ENCODE measurements at places on chromosomes 4 and X.

GRCh38 chr4:185138161-185138560, 4.9 kb upstream of the SLC25A4 start:
- no peak for DNase-seq

DNA sequence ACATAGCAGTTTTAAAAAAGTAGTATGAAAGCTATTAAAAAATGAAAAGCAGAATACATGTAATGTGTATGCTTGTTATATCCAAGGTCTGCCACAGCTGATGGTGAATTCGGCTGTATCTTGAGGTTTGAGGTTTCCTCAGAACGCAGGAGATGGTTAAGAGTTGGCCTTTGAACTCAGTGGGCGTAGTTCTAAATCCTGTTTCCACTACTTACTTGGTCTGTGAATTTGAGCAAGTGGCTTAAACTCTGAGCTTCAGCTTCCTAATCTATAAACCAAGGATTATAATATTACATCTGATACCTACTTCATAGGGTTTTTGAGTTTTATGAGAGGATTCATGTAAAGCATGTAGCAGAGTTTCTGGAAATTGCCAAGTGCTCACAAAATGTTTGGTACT, 125.2 kb downstream of the STIM2 start:
- DNase-seq, result peak; percentile 35

- no peak for DNase-seq
Observed at GRCh38 chr4:10050721-10051120, 29.4 kb upstream of the SLC2A9 start.

DNA sequence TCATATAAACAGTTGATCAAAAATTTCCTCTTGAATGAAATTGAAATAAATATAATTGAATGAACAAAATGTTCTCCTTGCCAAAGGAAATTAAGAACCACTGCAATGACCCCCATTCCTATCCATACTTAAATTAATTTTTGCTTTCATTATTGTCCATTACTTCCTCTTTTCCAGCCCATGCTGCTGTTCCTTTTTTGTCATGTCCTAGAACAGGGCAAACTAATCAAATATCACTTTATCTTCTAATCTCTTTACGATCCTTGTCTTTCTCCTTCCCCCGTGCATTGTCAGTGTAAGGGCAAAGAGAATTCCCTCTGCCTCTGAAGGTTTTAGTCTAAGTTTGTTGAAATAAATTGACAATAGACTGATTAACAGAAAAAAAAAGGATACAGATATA, 203.0 kb downstream of the CENPC start:
- DNase-seq, result no peak

- no peak for DNase-seq
Observed at GRCh38 chr4:132838244-132838643, 310.9 kb upstream of the PCDH10 start.

- no peak for DNase-seq
Observed at GRCh38 chrX:54483946-54484345, 12.1 kb downstream of the FGD1 start.

GRCh38 chr4:14180983-14181601, 553.6 kb upstream of the BOD1L1 start:
- no peak for DNase-seq

- no peak for DNase-seq
Observed at GRCh38 chr4:80610199-80610598, 274.7 kb downstream of the CFAP299 start.

Data from activated CD4-positive, alpha-beta T cell treated with anti-CD3 and anti-CD28 coated beads for 48 hours (primary cell).